ENCODE measurements at places on chromosomes 7 and 10.

DNA sequence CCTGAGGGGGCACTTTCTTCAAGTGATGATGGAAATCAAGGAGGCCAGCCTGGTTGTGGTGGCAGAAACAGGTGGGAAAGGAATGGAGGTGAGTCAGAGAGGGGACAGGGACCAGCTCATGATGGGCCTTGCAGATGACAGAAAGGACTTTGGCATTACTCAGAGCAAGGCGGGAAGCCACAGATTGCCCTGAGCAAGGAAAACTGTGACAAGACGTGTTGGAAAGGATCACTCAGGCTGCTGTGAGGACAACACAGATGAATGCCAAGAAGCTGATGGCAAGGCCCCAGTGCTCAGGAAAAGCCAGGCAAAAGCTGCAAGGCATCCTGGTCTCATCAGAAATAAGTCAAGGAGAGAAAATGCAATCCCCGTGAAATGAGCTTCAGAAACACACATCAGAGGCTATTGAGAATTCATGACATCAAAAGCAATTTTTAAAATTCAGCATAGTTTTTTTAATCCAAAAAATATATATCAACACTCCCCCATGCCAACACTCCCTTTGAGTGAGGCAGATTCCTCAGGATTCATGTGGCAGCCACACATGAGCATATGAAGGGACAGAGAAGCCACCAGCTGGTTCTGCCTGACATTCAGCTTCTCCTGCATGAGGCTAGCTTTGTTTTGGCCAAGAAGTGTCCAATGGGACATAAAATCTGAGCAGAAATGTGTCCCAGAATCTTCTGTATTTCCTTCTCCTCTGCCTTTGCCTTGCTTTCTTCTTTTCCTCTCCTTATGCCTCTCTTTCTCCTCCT lies 244.5 kb upstream of the MYO3A start:
- DNase-seq = no peak

DNA sequence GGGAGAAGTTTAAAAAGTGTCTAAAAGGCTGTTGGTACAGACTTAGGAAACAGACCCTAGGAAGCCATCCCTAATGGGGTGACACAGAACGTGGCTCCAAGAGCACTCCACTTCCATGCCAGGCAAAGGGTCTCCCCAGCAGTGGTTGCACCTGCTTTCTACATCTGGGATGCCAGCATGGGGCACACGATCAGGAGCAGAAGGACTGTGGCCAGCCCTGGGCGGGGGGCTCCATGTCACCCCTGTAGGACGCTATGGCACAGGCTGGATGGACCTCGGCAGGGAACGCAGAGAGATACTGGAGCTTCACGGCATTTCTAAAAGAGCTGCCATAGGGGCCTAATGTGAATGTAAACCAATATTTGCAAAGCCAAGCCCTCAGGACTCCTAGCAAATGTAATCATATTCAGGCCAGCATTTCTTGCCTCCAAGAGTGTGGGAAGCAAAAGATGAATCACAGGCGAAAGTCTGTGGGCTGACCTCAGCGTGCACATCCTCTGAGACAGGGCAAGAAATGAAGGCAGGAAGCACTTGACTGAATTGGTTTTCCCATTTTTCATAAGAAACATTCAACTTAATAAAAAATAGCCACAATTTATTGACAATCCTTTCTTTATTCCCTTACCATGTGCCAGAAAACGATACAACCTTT lies 93.9 kb downstream of the ATXN7L1 start:
- peak; percentile 9 for DNase-seq

DNA sequence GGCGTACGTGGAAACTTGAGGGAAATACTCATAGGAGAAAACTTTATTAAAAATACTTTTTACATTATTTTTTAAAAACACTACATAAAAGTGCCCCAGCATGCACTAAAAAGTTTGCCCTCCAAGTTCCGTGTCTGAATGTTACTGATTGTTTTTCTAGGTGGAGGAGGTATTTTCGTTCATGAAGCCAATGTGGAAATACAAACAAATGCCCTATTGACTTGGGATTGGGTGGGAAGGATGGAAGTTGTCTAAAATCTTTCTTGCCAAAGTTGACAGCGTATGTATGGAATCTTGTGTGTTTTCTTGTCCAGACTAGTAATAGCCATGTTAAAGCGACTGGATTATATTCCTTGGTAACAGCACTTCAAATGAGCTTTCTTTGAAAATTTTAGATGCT lies 1.2 kb downstream of the PROSER2 start:
- DNase-seq = no peak

GRCh38 chr10:133400624-133401424 lies 6.9 kb downstream of the MTG1 start:
- DNase-seq = no peak

- DNase-seq = no peak
Observed at GRCh38 chr10:117462816-117463544, 79.6 kb upstream of the EMX2 start.

GRCh38 chr10:42986633-42987032 lies 90.2 kb upstream of the RET start:
- no peak for DNase-seq

DNA sequence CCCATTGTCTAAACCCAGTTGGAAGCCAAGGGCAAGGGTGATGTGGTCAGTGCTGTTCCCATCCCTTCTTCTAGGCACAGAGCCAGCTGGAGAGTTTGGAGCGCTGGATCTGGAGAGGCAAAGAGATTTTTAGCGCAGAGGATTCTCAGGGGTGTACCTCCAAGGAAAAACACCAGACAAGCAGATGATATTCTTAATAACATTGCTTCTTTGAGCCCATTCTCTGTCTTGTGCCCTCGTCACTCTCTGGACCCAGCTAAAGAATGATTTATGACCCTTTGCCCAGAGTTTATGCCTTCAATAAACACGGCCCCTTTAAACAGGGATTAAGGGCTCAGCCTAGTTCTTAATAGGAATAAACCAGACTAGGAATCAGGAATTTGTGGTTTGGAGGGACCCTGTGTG lies 4.7 kb upstream of the HIP1 start:
- DNase-seq = no peak

- no peak for DNase-seq
Observed at GRCh38 chr10:77582710-77583115, 54.9 kb downstream of the KCNMA1 start.

GRCh38 chr10:6135039-6135438 lies 46.2 kb downstream of the RBM17 start:
- DNase-seq = no peak

DNA sequence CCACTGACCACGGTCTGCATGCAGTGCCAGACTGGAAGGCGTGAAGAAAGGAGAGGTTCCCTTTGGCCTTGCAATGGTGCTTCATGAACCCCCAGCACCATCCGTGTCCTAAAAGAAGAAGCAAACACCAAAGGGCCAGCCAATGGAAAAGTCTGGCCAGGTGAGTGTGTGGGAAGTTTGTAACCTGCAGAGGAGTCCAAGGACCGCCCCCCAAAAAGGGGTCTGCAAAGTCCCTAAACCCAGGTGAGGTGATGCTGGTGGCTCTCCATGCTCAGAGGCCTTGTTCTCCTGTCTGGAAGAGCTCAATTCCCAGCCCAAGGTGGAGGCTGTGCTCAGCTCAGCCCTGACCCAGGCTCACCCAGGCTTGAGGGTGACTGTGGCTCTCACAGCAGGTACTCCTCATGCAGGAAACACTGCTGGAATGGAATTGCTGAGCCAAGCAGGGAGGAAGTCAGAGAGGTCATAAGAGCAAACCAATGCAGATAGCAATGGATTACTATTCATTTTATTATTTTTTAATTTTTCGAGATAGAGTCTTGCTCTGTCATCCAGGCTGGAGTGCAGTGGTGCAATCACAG lies 52.4 kb upstream of the NANOS1 start:
- DNase-seq = no peak

GRCh38 chr10:84098667-84099066 lies 40.6 kb upstream of the GHITM start:
- DNase-seq = no peak

GRCh38 chr10:112189465-112189864 lies 5.9 kb upstream of the GPAM start:
- DNase-seq = no peak

DNA sequence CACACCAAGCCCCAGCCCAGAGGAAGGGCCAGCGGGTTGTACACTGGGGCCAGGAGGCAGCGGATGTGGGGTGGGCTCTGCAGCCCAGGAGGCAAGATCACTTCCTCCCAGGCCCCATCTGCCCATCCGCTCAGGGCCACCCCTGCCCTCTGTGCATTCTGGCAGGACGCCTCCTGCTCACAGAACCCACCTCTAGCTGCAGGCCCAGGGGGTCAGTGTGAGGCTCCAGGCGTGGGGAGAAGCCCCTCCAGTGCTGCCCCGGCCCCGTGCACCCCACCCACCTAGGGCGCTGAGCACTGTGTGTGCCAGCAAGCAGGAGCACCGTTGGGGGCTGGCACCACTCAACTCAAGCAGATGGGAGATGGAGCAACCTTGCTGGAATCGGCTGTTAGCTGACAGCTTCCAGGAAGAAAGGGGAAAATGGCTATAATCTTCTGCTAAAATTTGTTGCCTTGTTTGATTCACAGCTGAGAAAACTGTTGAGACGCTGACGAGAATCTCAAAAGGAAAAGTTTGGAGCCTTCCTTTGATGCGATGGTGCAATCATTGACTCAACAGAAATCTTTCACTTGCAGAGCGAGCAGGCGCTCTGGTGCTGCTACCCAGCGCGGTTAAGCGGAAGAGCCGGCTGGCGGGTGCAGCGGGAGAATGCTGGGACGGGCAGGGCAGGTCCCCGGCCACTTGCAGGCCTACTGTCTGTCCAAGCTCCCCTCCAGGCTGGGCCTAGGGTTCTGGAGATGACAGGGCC lies 276.1 kb downstream of the ELFN1 start:
- no peak for DNase-seq

DNA sequence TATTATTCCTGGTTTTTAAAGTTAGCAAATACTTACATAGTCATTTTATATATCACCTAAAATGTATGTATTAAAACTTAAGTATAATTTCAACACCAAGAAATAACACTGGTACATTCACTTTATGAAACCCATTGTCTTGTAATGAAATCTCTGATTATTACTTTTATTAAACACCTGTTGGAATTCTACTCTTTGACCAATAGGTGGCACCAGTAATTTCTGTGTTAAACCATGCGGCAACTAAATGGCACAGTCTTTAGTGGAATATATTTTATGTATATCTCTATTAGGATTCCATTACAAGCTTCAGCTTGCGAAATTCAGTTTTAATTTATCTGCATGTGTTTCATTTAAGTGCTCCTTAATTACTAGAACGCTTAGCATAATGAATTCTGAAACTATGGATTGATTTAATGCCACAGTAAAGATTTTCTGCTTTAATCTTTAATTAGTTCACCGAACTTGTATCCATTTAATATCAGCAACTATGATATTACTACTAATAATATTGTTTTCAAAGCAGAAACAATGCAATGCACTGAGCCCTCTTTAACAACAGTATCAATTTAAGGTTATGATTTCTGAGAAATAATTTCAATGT lies 181.3 kb downstream of the MAGI2 start:
- no peak for DNase-seq

DNA sequence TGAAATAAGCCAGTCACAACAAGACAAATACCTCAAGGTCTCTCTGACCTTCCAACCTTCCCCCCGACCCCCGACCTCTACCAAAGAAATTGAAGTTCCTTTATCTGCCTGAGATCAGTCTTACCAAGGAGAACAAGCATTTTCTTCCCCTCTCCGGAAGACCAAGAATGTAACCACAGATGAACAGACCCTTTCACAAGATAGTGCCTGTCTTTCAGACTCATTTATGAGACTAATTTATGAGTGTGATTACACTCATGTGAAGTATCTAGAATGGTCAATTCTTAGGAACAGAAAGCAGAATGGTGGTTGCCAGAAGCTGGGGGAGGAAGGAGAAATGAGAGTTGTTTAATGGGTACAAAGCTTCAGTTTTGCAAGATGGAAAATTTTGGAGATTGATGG lies 108.9 kb upstream of the MKLN1 start:
- DNase-seq = no peak

GRCh38 chr10:102627291-102627735 lies 17.0 kb upstream of the TRIM8 start:
- no peak for DNase-seq

GRCh38 chr7:139117599-139118233 lies 8.2 kb upstream of the ZC3HAV1 start:
- no peak for DNase-seq

DNA sequence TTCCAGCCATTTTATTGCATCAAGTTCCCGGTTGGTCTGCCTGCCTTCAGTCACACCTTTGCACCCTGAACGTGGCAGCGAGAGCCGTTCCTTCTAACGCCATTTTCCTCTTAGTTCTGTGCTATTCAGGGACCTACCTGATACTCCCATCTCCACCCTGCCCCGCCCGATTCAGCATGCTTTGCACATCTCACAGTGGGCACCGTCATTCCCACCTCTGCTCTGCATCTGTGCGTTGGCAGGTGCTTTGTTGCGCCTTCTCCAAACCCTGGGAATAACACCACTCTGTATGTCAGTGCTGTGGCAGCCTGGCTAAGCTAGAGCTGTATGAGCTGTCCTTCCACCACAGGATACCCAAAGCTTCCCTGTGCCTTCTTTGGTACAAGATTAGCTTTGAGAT lies 96.8 kb downstream of the ACTR3B start:
- DNase-seq = no peak

- DNase-seq = no peak
Observed at GRCh38 chr7:100220586-100221230, 959 bp downstream of the PVRIG start.

GRCh38 chr10:43230909-43231522 lies 35.8 kb downstream of the RASGEF1A start:
- no peak for DNase-seq

- DNase-seq = no peak
Observed at GRCh38 chr10:109961174-109962001, 38.1 kb upstream of the XPNPEP1 start.

DNA sequence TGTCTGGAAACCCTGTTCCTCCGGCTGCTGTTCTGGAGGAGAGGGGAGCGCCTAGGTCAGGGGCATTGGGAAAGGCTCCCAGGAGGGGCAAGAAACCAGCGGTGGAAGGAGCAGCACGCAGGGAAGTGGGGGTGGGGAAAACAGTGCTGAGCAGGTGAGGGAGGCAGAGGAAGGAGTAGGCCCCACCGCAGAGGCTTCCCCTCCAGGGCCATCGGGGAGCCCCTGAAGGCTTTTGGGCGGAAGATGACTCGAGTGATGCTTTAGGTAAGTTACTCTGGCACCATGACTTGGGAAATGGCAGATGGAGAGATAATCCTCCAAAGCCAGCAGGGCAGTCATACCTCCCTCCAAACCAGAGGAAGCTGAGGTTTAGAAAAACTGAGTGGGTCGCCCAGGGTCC lies 106.5 kb upstream of the ANLN start:
- DNase-seq = no peak

GRCh38 chr7:44310221-44310848 lies 15.1 kb downstream of the CAMK2B start:
- DNase-seq = no peak

GRCh38 chr10:69329721-69330178 lies 51.5 kb downstream of the HK1 start:
- DNase-seq = no peak

- no peak for DNase-seq
Observed at GRCh38 chr10:112973046-112973445, 23.0 kb downstream of the TCF7L2 start.

Data from stimulated activated CD4-positive, alpha-beta T cell treated with anti-CD3 and anti-CD28 coated beads, Interleukin-2, amount 100 ng/mL, for 4 hours (primary cell).